ENCODE measurements at places on chromosomes 6 and 20.
A peak's percentile ranks its signal among the peaks of the same experiment; 100 is the strongest.

GRCh38 chr6:146097586-146097985 lies 68.7 kb downstream of the GRM1 start:
- no peak for DNase-seq

GRCh38 chr20:1423625-1424106 lies 30.8 kb upstream of the FKBP1A start:
- peak; percentile 44 for DNase-seq

GRCh38 chr20:62487-62886 lies 25.0 kb upstream of the DEFB125 start:
- DNase-seq: no peak

GRCh38 chr6:106802139-106802538 lies 172.4 kb downstream of the CD24 start:
- DNase-seq: no peak

DNA sequence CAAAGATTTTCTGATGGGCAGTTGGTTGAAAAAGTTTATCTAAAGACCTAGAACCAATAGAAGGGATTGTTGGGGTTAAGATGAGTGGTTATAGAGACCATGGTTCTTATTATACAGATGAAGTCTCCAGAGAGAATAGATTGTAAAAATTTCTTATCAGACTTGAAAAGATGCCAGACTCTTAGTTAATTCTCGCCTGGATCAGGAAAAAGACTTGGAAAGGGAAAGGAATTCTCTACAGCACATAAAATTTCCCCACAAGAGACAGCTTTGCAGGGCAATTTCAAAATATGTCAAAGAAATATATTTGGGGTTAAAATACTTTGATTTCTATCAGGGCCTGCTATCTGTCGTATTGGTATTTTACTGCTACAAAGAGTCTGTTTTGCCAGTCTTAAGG lies 582.6 kb downstream of the UTRN start:
- DNase-seq: no peak

DNA sequence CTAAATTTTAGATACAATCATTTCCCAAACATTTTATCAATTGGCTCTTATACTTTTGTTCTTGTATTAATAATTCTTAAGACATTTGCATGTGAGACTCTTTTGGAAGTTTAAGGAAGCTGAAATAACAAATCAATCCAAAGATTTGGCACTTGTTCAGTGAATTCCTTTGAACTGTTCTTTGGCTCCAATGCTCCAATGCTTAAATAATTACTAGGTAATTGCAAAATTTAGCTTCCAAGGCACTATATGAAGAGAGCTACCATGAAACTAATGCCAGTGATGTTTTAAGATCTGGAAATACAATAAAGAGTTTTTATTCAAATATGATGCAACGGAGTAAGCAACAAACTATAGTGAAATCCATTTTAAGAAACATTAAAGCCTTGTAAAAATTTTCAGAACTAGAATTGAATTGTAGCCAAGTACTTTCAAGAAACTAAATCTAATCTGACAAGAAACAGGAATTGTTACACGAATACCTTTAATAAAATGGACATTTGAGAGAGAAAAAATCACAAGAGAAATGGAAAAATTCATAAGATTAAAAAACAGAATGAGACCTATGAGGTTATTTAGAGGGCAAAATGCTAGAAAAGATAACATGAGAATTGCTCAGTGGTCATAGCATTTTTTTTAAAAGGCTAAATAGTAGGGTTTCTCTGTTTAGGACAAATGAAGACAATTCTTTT lies 43.6 kb upstream of the SMLR1 start:
- DNase-seq: no peak

DNA sequence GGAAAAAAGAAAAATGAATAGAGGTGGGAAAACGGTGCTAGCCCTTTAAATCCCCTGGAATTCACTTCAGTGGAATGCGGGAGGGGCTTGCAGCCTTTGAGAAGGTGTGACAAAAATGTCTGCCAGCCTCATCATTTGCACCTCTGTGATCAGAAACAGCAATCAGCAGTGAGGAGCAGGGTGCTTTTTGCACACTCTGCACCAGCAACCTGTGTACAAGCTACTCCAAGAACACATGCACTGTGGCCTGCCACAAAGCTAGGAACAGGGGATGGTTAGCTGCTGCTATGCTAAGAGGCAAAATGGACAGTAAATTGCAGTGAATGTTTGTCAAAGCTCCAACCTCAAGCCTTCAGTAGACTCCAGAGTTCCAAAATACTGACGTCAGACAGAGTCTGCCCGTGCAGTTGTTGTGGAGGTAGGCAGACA lies 29.7 kb downstream of the GINS1 start:
- DNase-seq: no peak

GRCh38 chr6:79536585-79536953 lies 661 bp downstream of the LCA5 start:
- no peak for DNase-seq

GRCh38 chr6:30207619-30208295 lies 5.4 kb downstream of the TRIM26 start:
- DNase-seq: no peak

DNA sequence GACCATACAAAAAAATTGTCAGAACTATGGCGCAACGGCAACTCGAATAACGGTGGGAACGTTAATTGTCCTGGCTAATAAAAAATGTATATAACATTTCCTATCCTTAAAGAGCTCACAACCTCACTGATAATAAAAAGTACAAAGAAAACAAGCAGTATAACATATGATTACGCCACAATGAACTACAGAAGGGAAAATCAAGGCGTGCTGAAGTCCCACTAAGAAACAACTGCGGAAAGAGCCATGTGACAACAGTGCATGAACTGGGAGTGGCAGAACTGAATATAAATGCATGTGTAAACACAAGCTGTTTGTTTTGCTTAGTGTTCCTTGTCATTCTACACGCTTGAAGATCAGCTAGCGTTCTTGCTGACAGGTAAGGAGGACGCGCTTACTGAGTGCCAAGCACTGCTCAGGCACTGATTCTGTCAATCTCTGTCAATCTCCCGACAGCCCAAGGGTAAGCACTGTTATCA lies 466 bp upstream of the PSMB1 start:
- peak; percentile 85 for DNase-seq

- no peak for DNase-seq
These were observed 86.5 kb upstream of the FYN start for GRCh38 chr6:111959766-111960165.

- no peak for DNase-seq
These were observed 130.9 kb downstream of the RFPL4B start for GRCh38 chr6:112478036-112478435.

- DNase-seq: no peak
These were observed 166.3 kb downstream of the DTNBP1 start for GRCh38 chr6:15496345-15497131.

GRCh38 chr6:108592371-108593337 lies 31.9 kb downstream of the FOXO3 start:
- DNase-seq: no peak

DNA sequence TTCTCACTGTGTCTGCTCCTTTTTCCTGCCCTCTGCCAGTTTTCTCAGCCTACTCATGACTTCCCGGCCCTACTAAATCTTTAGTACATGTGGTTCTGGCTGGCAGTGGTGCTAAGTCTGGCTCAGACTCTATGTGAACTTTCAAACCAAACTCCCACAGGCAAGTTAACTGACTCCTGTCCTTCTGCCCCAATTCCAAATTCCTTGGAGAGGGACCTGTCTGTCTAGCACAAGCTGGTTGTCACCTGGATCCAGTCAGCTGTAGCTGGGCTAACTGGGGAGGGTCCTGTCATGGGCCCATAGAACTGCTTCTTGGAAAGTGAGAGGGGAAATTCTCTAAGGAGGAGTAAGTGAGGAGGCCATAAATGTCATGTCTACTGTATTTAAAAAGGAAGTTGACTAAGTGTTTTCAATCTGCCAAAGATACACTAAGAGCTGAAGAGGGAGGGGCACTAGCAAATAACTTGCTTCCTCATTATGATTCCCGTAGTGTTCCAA lies 240.1 kb downstream of the KCNQ5 start:
- no peak for DNase-seq

GRCh38 chr6:19895866-19896692 lies 58.9 kb downstream of the ID4 start:
- no peak for DNase-seq

- DNase-seq: no peak
These were observed 50.6 kb upstream of the SLC32A1 start for GRCh38 chr20:38673725-38674091.

DNA sequence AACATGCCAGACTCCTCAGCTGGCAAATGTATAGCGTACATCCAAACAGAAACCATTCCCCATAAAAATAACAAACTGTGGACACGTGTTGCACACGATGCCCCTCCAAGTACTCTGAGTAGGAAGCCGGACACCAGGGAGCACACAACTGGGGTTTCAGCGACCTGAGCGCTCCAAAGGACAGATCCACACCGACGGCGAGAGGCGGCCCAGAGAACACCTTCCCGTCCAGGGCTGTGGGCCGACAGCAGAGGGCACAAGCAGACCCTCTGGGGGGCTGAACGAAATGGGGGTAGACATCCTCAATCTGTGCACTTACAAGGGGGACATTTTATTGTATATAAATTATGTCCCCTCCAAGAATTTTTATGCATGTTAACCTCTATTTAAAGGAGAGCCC lies 24.7 kb downstream of the TAF4 start:
- DNase-seq: no peak

GRCh38 chr6:117986396-117986795 lies 79.3 kb downstream of the SLC35F1 start:
- no peak for DNase-seq

GRCh38 chr6:35086282-35086632 lies 54.9 kb downstream of the TCP11 start:
- no peak for DNase-seq

- DNase-seq: no peak
These were observed 12.1 kb downstream of the TRAPPC3L start for GRCh38 chr6:116533233-116533957.

DNA sequence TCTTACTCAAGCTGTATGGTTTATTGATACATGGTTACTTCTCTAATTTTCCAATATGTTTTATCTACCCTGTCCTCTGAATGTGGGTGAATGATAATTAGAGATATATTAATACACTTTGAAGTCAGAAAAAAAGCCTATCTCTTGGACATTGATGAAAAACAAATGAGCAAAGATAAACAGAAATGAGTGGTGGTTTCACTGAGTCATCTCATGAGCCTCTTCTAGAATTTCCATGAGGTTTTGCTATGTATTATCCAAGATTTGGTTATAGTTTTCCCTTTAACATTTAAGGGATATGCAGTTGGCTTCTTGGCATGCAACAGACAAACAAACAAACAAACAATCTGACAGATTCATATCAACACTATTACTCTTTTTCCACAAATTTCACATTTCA lies 586.8 kb downstream of the RFPL4B start:
- no peak for DNase-seq

DNA sequence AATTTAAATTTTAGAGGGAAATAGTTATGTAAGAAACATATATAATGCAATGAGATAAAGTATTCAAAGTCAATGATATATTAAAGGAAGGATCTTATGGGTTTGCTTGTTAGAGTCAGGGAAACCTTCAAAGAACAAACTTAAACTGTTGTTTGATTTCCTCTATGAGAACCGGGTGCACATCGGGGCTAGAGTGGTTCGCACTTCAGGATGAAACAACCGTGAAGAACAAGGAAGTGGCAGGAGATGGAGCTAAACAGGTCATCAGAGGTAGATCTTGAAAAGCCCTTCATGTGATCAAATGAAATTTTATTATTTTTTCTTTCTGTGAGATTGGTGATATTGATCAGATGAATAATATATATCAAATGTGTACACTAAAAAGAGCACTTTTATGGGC lies 951.9 kb upstream of the FLRT3 start:
- DNase-seq: no peak

GRCh38 chr6:145294942-145295341 lies 440.4 kb downstream of the EPM2A start:
- no peak for DNase-seq

DNA sequence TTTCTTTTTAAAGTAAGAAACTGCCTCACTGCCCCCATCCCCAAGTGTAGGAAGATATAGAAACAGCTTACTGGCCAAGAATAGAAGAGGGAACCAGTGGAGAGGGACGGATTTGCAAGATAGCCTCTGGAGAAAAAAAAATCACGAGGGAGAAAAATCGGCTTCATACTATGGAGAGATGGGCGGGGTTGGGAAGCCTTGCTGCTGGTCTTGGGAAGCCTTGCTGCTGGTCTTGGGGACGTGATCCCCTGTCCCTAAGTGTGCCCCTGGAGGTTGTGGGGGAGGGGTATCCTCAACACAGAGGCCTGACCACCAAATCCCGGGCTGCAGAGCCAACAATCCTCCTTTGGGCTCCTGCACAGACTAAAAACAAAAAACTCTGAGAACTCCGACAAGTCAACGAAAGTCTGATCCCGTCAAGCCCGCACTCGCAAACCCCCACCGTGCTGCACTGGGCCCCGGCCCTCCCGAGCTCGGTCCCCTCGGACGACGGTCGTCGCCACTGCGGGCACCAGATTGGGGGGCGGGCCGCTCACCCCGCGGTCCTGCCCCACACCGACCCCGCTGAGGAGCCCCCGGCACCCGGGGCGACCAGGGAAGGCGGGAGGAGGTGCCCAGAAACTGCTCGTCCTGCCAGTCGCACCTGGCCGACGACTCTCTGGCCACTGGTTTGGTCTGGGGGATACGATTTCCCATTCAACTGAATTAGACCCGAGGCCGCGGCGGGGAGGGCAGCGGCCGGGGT lies 750 bp downstream of the MAP7 start:
- no peak for DNase-seq

DNA sequence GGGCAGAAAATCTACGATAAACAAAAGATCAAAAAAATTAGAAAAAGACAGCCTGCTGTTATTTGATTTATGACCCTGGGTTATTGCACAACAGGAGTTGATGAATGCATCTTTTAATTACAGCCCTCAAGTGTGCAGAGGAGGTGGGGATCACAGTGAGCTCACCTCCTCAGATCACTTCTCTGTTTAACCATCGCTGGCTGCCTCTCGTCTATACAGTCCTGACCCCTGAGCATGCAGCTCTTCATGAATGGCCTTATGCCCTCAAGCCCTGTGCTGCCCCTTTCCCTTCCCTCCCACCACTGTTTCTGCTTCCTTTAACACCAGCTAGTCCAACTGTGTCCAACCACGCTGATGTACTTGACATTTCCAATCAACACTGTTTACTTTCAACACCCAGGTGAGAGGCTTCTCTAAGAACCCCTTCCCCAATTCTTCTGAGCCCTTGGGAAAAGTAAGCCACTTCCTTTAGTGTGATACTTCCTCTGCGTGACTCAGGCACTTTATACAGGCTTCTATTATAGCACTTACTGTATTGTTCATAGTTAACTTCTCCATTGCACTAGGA lies 60.6 kb upstream of the RIPOR2 start:
- no peak for DNase-seq

- no peak for DNase-seq
These were observed 6.7 kb downstream of the TGM3 start for GRCh38 chr20:2302384-2303060.

DNA sequence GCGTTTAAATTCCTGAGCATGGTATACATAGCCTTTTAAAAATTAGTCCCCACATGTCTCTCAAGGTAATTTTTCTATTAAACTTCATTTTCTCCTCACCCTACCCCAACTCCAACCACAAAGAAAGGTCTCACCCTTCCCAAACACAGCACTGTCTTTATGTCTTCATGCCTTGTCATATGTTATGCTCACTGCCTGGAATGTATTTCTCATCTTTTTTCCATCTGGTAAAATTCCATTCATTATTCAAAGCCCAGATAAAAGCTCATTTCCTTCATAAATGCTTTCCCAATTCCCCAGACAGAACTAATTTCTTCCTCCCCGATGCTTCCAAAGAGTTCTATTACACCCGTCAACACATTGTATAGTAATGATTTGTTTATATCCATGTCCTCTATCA lies 302.0 kb downstream of the ALDH8A1 start:
- DNase-seq: no peak
